CD4-positive, alpha-beta T cell treated with Interleukin-17A for 1 hour (primary cell): ENCODE measurements at places on chromosomes 16 and 17.

DNA sequence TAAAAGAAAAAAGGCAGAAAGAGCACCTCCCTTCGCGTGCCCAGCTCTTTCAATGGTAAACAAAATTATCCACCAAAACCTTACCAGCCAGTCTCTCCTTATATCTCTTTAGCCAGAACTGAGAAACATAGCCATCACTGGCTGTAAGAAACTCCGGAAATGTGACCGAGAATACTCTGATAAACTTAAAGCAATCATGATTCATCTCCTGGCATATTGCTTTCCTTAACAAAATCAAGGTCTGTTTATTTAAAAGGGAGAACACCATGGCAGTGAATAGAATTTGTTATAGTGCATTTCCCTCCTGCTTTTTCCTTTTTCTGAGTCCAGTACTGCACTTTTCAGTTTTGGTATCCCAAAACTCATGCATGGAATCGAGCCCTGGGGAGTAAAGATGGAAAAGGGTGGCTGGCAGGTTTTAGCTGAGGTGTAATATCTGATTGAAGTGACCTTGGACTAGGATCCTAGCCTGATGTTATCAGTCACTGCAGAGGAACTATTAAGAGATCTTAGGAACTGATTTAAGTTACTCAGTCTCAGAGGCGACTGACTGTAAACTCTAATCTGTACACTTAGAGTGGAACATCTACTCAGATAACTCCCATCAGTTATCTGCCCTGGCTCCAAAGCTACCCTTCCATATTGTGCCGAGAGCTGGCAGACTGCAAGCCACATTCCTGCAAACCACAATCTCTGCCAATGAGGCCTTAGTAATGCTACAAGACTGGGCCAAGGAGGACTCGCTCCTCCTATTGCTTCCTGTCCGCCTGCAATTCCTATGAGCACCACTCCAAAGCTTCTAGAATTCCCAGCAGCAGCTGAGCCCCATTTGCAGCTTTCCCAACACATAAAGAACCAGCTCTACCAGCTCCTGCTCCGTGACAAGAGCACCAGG, 7.4 kb upstream of the COX10 start:
- DNase-seq = no peak

DNA sequence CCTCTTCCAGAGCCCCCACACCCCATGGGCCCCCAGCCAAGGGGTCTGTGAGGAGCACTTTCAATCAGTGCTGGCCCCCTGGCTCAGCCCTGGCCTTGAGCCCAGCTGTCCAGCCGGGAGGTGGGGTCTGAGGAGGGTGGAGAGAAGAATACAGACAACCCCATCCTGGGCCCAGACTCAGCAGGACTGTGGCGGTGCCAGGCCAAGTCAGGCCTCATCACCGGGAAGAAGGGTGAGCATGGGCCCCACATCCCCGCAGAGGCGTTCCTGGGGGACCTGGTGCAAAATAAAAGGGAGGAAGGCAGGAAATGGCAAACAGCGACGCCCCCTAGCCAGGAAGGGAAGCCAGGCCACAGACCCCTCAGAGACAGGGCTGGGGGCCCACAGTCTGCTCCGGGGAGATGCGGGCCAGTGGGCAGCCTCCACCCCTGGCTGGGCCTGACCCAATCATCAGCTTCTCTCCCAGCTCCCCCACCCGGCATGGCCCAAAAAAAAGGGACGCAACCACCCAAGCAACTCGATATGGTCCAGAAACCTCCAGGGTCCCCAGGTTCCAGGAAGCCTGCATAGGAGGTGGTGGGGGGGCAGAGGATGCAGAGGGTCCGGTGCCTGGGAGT, 20.6 kb downstream of the ZNF423 start:
- DNase-seq = no peak

DNA sequence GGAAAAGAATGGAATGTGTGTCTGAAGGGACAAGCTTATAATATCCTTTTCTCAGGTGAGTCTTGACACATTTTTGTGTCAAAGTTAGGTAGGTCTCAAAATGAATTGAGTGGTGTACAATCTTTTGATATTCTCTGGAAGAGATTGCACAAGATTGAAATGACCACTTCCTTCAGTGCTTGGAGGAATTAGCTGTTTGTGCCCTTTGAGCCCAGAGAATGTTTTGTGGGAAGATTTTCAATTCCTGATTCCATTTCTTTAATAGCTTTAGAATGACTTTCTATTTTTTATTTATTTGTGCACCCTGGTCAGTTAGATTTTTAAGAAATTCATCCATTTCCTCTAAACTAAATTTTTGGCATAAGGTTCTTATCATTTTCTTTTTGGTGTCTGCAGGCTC, 1.6 kb upstream of the CCL13 start:
- DNase-seq = no peak

DNA sequence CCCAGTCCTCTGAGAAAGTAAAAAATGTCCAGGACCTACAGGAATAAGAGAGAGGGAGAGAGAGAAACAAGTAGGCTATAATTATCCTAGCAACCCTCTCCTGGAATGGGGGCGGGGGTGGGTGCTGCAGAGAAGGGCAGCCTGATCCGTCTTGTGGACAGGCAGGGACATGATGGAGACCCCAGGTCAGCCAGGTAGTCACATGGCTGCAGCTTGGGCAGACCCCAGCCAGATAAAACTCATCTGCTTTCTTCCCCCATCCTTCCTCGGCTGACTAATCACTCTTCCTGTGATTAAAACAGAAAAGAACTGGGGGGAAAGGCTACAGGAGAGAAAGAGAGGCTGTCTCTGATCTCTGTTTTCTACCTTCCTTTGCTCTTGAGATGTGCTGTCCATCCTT, 32.6 kb downstream of the COPZ2 start:
- no peak for DNase-seq

DNA sequence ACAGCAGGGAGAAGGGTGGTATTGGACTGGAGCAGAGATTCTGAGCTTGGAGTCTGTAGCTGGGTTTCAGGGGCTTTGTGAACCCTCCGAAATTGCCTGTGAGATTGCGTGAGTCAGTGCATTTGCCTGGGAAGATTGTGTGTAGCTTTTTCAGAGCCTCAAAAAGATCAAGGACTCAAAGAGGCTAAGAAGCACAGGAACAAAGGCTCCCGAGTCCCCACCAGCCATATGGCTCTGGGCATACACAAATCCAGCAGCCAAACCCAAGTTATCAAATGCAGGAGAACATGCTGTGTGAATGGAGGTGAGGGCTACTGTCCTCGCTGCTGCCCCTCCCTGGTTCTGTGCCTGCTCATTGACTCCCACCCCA, 3.0 kb downstream of the LRRC75A start:
- DNase-seq = no peak

- peak; percentile 87 for DNase-seq
These were observed 3.1 kb downstream of the RNF227 start for GRCh38 chr17:7912927-7913524.

DNA sequence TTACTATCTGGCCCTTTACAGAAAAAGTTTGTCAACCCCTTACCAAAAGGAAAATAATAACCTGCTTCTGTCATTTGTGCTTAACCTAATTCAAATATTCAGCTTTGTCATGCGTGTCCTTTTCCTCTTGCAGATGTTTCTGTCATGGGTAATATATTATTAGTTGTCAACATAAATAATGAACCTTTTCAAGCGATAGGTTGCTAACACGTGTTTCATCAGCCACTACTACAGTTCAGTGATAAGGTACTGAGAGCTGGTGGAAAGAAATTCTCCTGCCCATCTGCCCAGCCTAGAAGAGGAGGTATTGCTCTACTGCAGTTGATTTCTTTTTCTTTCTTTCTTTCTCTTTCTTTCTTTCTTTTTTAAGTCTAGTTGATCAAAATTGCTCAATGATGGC, 12.0 kb upstream of the SRSF1 start:
- DNase-seq = no peak

DNA sequence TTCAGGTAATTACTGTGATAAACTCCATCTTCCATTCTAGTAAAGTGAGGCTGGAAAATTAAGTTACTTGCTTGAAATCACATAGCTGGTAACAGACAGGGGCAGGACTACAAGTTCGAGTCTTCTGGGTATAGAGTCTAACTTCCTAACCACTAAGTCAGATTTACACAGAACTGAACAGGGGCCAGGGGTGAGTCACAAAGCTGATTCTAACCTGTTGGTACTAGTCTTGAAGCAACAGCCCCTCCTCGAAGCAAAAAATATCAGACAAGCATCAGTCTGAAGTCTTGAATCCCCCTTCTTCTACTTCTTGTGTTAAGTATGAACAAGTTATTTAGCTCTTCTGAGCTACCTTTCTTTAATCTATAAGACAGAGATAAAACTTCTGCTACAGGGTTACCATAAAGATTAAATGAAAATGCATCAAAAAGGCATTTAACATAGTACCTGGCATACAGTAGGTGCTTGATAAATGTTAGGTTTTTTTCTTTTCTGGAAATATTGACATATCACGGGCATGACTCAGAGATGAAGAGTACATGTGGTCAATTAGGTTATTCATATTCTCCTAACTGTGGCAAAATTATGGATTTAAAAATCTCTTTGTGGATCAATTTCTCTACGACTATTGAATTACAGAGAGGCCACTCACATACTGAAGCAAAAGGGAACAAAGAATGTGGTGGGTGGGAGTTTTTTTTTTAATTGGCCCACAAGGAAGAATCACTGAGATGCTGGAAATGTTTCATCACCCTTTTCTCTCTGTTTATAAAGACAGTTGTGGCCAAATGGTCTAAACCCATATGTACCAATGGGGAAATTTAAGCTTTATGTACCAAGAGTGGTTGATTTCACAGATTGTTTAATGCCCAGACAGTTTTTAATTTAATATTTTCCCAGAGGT, 266.9 kb upstream of the DYNLRB2 start:
- no peak for DNase-seq

GRCh38 chr16:65306300-65306699, 184.4 kb upstream of the CDH11 start:
- no peak for DNase-seq

DNA sequence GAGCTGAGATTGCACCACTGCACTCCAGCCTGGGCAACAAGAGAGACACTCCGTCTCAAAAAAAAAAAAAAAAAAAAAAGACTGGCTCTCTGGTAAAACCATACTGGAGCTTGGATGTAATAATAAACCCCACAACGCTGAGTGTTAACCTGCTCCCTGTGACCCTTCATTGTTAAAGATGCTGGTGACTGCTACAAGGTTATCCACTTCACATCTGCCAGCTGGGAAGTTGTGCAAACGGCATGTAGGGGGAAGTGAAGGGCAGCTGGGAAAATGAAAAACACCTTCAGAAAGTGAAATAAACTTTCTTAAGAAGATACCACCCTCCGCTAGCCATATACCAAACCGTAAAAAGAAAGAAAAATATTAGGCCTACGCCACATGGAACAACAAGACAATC, 131.0 kb upstream of the NUDT7 start:
- no peak for DNase-seq

DNA sequence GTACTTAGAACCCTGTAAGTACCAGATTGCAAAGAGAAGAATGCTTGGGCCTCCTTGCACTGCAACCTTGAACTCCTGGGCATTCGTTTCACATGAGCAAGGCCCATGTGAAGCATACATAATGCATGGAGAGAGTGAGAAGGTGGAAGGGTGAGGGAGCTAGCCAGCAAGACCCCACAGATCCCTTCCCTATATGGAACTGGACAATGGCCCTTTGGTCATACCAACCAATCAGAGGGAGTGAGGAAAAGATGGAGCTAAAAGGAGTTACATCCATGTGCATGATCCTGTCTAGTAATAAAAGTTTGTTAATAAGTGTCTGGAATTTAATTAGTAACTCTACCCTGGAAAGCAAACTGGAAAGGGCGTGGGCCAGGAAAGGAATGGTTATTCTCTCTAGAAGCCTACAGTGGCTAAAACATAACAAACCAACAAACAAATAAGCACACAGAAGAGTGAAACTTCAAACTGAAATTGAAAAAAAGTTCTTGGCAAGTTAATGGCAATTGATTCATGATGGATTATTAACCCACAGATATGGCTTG, 29.6 kb downstream of the DNAH3 start:
- DNase-seq = no peak

DNA sequence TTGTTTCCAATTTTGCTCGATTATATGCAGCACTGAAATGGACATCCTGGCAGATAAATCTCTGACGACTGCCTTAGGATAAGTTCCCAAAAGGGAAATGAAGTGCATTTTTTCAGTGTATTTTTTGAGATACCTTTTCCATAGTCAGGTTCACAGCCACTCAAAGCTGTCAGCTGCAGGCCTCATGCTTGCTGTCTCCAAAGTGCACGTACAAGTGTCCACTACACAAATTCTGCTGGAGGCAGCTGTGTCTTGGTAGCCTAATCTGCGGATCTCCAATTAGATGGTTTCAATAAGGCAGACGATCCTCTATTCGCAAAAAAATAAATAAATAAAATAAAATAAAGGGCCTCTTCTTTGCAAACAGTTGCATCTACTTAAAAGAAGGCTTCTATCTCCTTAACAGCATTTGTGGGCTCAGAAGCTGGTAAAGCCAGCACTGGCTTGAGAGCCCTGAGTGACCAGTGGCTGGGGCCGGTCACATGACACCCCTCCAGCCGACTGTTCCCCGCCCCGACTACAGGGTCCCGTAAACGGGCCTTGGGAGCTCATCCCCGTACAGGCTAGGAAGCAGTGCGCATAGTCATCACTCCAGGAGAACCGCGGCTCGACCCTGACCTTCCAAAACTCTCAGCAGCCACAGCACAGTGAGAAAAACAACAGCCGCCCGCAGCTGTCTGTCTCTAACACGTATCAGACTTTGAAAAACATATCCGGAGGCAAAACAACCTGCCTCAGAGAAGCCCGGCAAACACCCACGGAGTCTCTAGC, 18.8 kb downstream of the RPH3AL start:
- DNase-seq = no peak

DNA sequence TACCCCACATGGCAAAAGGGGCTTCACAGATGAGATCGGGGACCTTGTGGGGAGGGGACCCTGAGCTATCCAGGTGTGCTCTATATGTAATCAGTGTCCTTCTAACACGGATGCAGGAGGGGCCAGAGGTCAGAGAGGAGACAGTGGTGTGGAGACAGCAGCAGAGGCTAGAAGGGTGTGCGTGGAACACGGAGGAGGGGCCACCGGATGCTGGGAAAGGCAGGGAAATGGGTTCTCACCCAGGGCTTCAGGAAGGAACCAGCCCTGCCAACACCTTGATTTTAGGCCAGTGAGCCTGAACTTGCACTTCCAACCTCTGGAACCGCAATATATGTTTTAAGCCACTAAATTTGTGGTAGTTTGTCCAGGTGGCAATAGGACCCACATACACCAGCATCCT, 4.6 kb upstream of the SLC38A8 start:
- no peak for DNase-seq

DNA sequence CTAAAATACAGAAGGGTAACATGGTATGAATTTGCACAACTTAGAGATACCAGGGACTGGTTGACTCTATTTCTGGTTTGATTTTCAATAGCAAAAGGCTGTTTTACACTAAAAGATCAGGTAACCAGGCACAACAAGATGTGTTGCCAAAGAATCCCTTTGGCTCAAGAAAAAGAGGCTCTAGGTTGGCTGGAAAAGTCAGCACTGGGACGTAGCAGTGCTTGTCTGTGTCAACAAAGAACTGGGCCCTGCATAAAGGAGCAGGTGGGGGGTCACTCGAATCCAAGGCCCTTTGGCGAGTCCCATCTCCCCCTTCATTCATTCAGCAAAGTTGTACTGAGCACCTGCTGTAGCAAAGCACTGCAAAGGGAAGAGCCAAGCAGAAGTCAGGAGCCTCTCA, 18.4 kb downstream of the SDR42E1 start:
- no peak for DNase-seq
